Psoas muscle (tissue), 8 donors: ENCODE measurements at places on chromosomes 3 and 15. TPM values are rescaled to one million over a fixed set of nuclear protein-coding genes. Genes with fewer than 3 reads are reported as not detected.

GRCh38 chr15:83477172-83477807, 30.1 kb downstream of the SH3GL3 start:
- H3K36me3 ChIP-seq = no peaks in the 10 kb centered on the region
- no peak overlapping the region for H3K4me3 ChIP-seq
- DNase-seq = no peak
- no peak overlapping the region for H3K27ac ChIP-seq

HTR3E gene
- total RNA-seq = not detected

GRCh38 chr15:61137105-61137792, 91.9 kb downstream of the RORA start:
- no peak for DNase-seq
- peak overlapping the region; percentile 42 for H3K27ac ChIP-seq
- H3K36me3 ChIP-seq = no peaks in the 10 kb centered on the region
- peak overlapping the region; percentile 41 for H3K4me3 ChIP-seq
- H3K4me1 ChIP-seq = peaks cover 17% of the 10 kb centered on the region

DNA sequence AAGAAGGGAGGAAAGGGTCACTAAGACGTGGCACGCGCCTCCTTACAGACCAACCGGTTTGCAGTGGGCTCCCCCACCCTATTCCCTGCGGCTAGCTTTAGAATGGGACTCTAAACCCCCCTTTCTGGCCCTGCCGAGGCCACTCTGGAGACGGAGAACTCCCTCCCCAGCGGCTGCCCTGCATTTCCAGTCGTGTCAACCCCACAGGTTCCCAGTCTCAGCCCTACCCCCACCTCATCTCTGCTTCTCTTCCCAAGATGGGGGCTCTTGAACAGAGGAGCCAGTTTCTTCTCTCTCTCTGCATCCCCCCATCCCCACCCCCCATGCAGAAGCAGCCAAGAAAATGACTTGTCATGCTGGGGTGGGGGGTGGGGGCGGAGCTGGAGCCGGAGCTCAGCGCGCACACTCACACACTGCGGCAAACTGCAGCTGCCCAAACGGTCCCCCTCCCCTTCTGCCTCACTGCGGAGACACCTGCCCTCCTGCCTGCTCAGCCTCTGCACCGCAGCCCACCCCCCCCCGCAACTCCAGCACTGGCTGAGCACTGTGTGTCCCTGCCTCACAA, 871 bp downstream of the MAP1A start:
- H3K27ac ChIP-seq = no peak overlapping the region
- peaks cover 12% of the 10 kb centered on the region for H3K4me1 ChIP-seq
- H3K4me3 ChIP-seq = peak overlapping the region; percentile 58

GRCh38 chr15:36584511-36584910, 5.1 kb downstream of the CDIN1 start:
- peak overlapping the region; percentile 64 for H3K27ac ChIP-seq
- H3K4me3 ChIP-seq = no peak overlapping the region
- H3K4me1 ChIP-seq = peaks cover 20% of the 10 kb centered on the region
- H3K36me3 ChIP-seq = no peaks in the 10 kb centered on the region

- H3K36me3 ChIP-seq = no peaks in the 10 kb centered on the region
- H3K27ac ChIP-seq = no peak overlapping the region
- no peaks in the 10 kb centered on the region for H3K4me1 ChIP-seq
Observed at GRCh38 chr15:91515188-91515754, 338.2 kb upstream of the SLCO3A1 start.
